Right hindlimb (tissue), 1 donor: ENCODE measurements at places on chromosomes 16 and 17.
A peak's percentile ranks its signal among the peaks of the same experiment; 100 is the strongest.

DNA sequence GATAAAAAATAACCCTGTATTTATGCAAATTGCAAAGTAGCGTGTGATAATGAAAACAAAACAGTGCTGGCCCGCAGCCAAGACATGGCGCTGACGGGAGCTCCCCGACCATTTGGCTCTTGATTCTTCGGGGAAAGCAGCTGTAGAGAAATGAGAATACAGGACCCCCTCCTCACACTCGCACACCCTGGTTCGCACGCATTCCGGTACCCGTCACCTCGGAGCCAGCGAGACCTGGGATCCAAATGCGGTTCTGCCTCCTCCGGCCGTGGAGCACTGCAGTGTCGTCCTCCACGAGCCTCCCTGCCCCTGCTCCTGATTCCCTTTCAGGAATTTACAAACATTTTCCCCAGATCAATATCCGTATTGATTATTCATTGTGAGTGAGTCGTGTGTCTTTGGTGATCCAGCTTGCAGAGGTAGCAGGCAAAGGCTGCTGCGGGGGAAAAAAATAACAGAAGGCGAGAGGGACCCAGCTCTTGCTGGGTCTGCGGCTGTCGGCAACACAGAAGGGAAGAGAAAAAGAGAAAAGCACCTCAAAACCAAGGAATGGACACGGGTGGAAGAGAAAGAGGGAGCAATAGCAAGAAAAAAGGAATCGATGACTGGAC is 184.1 kb upstream of the ZFHX3 start:
- no peak for DNase-seq

- DNase-seq, result no peak
Observed at GRCh38 chr17:34644941-34645550, 65.7 kb downstream of the TMEM132E start.

- peak; percentile 29 for DNase-seq
Observed at GRCh38 chr17:28008513-28008912, 34.0 kb upstream of the NLK start.

DNA sequence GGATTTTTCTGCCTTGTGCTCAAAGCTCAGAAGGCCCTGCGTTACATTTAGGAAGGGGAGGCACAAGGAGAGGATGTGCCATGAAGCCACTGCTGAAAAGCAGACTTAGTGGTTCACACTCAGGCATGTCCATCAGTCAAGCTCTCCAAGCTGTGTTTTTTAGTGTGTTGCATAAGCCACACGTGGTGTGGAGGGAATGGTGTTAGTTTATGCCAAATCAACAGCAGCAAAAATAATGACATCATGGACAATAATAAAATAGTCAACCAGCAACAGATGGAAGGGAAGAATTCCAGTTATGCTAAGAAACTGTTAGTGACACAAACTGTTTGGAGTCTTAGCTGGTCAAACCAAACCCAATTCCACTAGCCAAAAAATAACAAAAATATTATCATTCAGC is 438.3 kb downstream of the NPIPA7 start:
- no peak for DNase-seq

DNA sequence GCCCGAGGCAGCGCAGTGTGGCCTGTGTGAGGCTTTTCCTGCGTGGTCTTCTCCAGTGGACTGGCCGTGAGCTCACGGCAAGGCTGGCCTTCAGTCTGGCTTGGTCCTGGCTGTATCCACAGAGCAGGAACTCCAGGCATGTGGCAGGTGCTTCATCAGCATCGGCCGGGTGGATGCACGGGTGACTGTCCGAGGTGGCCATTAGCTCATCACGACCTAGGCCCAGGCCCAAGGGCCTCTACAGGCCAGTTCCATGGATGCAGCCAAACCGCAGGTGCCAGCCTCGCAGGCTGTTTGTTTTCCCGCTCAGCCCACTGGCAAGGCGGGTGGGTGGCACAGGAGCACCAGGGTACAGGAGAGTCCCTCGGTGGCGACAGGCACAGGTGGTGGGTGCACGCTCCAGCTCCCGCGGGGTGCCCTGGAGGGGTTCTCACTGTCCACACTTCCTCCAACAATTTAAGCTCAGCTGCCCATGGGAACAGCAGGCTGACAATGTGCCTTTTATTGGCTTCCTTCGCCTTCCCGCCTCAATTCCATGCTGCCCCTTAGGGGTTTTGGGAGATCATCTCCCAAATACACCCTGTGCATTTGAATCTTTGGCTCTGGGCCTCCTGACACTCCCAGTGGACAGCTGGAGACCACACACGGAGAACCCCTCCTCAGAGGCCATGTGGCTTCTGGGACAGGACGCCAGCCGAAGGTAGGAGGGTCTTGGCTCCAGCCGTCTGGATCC is 33.0 kb downstream of the ENGASE start:
- DNase-seq, result no peak

- DNase-seq, result peak; percentile 93
Observed at GRCh38 chr16:1048442-1049112, 24.0 kb upstream of the SSTR5 start.

- no peak for DNase-seq
Observed at GRCh38 chr17:59856859-59857794, 35.6 kb downstream of the TUBD1 start.

GRCh38 chr17:63390090-63390489 is 56.0 kb downstream of the CYB561 start:
- no peak for DNase-seq

DNA sequence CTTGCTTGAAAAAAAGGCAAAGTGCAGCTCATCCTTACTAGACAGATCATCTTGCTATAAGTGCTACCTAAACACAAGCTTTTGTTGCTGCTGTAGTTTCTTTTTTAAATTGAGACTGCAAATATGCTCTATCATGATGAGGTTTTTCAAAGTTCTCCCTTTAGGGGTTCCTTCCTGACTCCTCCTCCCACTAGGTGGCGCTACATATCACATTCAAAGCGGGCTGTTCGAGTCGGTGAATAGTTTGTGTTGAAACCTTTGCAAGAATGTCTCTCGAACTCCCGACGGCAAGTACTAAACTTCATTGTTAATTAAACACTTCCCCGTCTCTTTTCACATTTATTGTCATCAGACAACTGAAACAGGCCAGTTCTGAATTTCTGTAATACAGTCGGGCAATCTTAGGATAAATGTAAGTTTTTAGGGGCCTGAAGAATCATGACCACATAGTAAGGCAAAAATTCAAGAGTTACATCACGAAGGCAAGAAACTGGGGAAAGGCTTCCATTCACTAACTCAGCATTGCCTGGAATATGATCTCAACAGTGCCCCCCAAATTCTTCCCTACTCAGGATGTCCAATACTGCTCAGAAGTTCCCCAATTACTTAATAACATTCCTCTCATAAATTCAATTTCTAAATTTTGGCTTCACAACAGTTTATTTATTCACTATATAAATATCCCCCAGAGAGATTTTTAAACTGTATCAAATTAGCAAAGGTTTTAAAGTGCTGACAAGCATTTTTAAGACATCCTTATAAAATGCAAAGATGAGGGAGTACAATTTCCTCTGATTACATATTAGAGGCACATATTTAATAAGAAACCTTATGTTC is 6.7 kb downstream of the HS3ST3A1 start:
- DNase-seq, result peak; percentile 85
